ENCODE measurements at places on chromosomes 2 and 18.

GRCh38 chr2:22946553-22946952 lies 438.4 kb upstream of the KLHL29 start:
- no peak for DNase-seq

DNA sequence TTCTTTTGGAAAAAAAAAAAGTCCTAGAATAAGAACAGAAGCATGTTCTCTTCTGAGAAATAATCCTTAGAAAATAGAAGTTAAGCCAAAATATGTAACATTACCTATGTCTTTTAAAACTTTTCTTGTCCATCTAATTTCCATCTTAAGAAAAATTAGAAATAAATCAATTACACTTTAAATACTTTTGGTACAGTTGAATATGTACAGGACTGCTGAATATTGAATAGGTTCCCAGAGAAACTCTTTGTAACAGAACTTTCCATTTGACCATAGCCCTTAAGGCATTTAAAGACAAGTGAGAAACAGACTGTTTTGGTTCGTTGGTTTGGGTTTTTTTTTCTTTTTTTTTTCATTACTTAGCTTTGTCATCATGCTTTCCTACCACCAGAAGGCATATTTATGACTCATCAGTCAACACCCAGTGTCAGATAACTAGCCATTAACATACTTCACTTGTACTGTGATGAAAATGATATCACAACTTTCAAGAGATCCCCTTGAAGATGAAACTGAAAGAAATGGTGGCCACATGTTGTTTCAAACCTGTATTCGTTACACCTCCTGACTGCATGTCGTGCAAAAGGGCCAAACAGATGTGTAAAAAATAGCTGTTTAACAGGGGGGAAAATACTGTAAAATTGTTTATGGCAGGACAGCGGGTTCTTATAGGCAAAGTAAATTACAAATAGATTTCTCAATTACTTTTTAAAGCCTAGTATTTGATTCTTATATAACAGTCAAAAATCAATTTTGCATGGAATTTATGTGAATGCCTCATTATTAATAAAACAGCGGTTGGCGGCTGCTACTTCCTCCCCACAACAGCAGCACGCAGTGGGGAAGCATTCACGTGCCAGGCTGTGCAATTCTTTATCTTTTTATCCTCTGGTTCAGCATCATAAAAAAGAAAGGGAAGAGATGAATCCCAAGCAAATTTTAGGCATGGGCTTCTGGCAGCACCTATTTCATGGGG lies 280.7 kb upstream of the HNRNPA3 start:
- DNase-seq: no peak

- no peak for DNase-seq
Measured at GRCh38 chr18:58453913-58454317, 175.0 kb downstream of the ALPK2 start.

- no peak for DNase-seq
Measured at GRCh38 chr18:9428301-9428706, 47.0 kb upstream of the RALBP1 start.

DNA sequence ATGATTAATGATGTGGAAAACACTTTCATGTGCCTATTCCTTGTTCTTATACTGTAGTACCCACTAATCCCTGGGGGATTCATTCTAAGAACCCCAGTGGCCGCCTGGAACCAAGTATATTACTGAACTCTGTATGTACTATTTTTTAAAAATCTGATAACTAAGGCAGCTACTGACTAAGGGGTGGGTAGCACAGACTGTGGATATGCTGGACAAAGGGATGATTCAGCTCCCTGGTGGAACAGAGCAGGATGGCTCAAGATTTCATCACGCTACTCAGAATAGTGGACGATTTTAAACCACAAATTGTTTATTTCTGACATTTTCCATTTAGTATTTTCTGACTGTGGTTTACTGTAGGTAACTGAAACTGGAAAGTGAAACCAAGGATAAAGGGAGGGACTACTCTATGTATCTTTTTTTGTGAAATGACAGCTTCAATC lies 41.8 kb upstream of the CDC42EP3 start:
- DNase-seq: no peak

- DNase-seq: no peak
Measured at GRCh38 chr2:103402944-103403343, 641.1 kb downstream of the TMEM182 start.

DNA sequence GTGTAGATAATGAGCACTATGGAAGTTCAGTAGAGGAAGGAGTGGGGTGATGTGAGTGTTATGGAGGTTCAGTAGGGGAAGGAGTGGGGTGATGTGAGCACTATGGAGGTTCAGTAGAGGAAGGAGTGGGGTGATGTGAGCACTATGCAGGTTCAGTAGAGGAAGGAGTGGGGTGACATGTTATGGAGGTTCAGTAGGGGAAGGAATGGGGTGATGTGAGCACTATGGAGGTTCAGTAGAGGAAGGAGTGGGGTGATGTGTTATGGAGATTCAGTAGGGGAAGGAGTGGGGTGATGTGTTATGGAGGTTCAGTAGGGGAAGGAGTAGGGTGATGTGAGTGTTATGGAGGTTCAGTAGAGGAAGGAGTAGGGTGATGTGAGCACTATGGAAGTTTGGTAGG lies 116.3 kb upstream of the SMAD7 start:
- DNase-seq: no peak

DNA sequence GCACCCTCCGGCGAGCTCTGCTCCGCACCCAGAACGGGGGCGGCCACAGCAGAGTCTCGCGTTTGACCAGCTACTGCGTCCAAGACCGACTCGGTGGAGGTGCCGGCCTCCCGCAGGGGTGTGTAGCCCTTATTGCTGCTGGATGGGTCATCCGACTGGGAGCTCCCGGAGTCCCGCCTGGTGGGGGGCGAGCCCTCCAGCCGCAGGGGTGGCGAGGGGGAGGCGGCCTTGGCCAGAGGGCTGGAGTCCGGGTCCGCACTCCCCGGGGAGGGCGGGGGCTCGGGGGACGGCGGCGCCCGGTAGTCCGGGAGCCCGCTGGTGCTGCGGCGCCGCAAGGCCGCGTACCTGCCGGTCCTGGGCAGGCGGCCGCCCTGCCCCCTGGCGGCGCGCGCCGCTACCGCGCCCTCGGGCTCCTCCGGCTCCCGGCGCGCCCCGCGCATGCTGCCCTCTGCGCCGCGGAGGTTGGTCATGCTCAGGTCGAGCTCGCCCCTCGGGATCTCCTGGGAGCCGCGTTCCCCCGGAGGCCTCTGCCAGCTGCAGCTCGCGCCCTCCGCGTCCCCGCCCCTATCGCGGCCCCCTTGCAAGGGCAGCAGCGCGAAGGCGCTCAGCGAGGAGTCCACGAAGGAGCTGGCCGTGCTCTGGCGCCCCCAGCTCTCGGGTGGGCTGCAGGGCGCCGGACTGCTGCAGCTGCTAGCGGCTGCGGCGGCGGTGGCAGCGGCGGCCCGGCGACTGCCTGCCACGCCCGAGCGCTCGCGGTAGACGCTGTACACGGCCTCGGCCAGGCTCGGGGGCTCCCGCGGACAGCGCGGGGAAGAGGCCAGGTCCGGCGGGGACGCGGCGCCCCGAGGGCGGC lies 4.8 kb downstream of the TMEM200C start:
- DNase-seq: no peak

- no peak for DNase-seq
Measured at GRCh38 chr2:127508023-127508630, 18.2 kb downstream of the IWS1 start.

GRCh38 chr2:131394147-131394931 lies 30.4 kb upstream of the RAB6D start:
- no peak for DNase-seq

DNA sequence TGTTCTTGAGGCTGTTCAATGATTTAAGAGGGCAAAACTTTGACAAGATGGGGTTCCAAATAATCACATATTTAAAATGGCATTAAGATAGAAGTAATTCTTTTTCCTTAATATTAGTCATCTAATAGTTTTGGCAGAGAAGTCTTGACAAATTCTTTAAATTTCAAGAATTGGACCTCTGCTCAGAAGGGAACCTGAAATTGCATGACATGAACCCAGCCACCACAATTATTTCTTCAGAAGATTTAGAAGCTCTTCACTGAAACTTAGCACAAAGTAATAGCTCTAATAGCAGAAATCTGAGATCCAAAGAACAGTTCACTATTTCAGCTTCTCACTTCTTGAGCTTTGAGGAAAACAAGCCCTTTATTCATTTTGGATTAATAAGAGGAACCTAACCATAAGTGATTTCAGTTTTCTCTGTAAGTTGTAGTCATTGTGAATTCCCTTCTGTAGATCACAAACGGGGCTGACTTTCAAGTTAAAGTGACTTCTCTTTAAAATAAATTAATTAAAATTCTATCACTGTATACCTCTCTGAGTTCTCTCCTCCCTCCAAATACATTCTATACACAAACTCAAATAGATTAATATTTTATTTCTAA lies 100.6 kb upstream of the ITGA4 start:
- no peak for DNase-seq

GRCh38 chr18:63273222-63273927 lies 46.2 kb downstream of the BCL2 start:
- DNase-seq: no peak

GRCh38 chr2:233152541-233152940 lies 92.4 kb downstream of the INPP5D start:
- no peak for DNase-seq
